NCI-H2227 treated with DMSO at 0.1 percent for 48 hours (cell line): ENCODE measurements at places on chromosomes 7 and 10.

- DNase-seq = no peak
Measured at GRCh38 chr10:126770809-126771208, 100.3 kb upstream of the C10orf90 start.

DNA sequence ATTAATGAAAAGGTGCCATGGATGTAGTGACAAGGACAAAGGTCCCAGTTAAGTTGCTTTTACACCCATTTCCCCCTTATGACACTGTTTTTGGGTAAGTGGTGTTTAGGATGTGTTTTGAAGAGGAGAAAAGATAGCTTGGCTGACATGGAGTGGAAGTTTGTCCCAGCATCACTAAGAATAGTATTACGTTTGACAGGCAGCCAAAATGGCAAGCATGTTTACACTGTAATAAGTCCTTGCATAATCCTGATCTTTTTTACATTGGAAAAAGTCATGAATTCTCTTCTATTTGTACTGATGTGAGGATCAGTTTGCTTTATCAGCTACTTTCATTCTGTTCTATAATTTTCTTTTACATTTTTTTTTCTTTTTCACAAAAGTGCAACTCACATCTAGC is 137.8 kb downstream of the CHRM2 start:
- DNase-seq = no peak

DNA sequence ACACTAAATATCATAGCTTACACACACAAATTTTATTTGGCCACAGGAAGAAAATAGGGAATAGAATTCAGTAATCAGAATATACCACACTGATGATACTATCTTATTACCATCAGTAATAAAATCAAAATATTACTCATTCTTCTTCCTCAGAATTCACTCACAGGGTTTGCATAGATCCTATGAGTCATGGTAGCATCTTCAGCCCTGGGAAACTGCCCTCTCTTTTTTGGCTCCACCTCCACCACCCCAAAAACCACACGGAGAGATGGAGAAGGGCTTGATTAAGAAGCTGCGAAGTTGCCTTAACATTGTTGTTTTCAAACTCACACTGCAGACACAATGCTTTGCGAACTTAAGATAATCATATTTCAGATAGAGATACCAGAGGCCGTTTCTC is 154.1 kb upstream of the AHR start:
- no peak for DNase-seq

GRCh38 chr7:36538126-36538525 is 148.5 kb downstream of the ANLN start:
- no peak for DNase-seq

DNA sequence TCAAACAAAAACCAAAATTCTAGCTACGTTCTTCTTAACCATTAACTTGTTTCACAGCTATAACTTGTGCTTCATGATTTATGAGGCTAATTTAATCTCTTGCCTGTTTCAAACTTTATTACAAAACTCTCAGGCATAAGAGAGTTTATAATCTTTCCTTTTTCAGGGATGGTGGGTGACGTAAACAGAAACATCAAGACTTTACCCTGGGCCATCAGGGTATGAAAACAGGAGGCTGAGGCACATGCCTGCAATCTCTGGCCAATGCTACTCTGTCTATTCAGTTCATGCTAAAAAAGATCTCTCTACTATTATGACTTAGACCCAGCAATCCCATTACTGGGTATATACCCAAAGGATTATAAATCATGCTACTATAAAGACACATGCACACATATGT is 55.9 kb upstream of the VWC2 start:
- no peak for DNase-seq

DNA sequence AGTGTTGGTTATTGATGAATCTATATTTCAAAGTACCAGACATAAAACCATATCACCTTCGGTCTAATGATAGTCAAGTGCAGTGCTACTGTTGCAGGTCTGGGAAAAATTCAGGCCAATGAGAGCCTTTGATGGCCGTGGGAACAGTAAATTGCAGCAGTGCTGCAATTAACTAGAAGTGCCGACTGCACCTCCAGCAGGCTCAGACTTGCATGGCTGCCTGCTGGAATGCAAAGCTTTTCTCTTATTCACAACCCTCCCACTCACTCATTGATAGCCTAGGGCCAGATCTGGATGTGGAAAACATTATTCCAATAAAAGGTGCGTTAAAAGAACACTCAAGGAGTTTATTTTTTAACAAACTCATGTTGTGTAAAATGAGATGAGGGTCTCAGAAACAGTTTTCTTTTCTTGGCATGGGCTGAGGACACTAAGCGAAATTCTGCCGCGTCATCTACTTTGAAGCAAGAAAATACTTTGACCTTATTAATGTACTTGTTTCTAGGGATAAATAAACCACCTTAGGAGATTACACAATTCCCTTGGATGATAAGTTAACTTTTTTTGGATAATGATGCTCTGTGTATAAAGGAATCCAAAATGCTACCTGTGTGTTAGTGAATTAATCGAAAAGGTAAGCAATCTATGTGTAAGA is 17.1 kb downstream of the PLXDC2 start:
- no peak for DNase-seq

DNA sequence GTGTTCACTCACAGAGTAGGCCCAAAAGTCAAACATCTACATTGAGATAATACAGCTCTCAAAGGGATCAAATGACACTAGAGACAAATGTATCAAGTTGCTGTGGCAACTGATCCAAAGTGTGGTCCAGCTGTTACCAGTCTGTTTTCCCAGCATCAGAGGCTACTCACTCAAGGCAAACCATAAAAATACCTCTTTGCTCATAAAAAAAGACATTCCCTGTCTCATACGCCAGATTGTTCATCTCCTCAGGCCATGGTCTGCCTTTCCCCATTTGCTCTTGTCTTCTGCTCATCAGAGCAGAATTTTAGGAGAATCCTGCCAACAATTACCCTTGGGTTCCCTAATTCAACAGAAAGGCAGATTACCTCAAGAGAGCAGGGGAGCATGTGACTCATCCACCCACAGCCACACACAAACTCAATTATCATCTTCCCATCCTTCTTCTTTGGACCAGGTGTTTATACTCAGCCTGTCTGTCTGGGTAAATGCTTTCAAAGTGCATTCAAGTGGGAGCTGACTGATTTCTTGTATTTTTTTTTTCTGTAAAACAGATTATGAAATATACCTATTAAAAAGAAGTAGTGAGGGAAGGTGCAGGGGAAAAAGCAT is 226.5 kb upstream of the HPS1 start:
- DNase-seq = no peak

- no peak for DNase-seq
Measured at GRCh38 chr10:83225781-83226180, 913.5 kb upstream of the GHITM start.

GRCh38 chr7:158827411-158828132 is 1.7 kb downstream of the ESYT2 start:
- DNase-seq = no peak

- DNase-seq = no peak
Measured at GRCh38 chr7:27100694-27101170, 1.8 kb downstream of the HOXA2 start.

GRCh38 chr7:2701832-2702593 is 14.0 kb downstream of the AMZ1 start:
- DNase-seq = no peak

GRCh38 chr7:129626896-129627295 is 15.4 kb downstream of the NRF1 start:
- no peak for DNase-seq

DNA sequence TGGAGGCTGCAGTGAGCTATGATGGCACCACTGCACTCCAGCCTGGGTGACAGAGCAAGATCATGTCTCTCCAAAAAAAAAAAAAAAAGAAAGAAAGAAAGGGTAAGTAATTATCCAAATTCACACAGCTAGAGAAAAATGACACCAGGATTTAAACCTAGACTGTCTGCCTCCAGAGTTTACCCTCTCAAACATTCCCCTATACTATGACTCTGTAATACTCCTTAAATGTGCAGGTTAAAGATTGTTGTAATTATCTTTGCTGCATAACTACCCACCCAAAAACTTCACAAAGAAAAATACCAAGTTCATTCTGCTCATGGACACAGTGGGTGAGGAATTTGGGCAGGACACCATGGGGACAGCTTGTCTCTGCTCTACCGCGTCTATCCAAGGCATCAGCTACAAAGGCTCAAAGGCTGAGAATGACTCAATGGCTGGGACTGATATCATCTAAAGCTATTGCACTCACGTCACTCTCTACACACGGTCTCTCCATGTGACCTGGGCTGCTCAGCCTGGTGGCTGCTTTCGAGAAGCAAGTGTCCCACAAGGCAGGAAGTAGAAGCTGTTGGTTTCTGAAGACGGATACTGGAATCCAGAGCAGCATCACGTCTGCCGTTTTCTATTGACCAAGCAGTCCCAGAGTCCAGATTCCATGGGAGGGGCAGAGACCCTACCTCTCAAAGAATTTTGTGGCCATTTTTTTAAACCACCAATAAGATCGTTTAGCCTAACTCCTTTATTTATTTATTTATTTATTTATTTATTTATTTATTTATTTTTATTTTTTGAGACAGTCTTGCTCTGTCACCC is 185.7 kb upstream of the AUTS2 start:
- no peak for DNase-seq

GRCh38 chr7:12074889-12075288 is 136.2 kb upstream of the TMEM106B start:
- no peak for DNase-seq

DNA sequence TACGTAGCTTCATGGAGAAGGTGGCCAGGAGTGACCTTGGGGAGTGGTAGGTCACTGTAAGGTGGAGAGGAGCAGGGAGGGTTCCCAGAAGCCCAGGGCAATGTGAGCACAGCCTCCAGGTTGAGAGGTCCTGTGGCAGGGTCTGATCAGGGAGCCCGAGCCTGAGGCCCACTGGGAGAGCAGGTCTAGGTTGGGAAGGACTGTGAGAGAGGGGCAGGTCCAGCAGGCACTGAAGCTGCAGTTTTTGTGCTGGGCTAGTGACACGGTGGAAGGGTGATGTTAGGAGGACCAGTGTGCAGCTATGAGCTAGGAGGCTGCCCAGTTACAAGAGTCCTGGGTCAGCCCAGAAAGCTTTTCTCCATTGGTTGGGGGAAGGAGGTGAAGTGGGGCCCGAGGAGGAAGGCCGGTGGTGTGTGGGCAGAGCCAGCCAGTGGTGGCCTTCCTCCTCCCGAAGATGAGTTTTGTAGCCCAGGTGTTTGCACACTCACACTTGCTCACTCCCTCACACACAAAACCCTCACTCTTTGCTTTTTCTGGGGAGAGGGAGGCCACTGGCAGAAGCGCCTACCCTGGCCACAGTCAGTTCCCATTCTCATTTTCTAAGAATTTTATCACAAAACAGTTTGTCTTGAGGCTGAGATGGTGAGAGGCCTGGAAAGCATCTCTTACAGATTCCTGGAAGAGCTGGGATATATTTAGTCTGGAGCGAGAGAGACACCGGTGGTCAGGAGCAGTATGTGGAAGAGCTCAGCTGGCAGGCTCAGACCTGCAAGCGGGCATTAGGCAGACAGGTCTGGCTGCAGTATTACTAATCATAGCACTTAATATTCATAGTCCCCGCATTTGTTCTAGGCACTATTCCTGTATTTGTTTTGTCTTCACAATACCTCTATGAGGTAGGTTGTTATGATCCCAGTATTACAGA is 57.1 kb downstream of the ZNF467 start:
- DNase-seq = no peak

GRCh38 chr7:27685209-27685608 is 22.5 kb upstream of the HIBADH start:
- DNase-seq = no peak

GRCh38 chr10:70549351-70549961 is 53.1 kb downstream of the PRF1 start:
- no peak for DNase-seq

- no peak for DNase-seq
Measured at GRCh38 chr7:155985518-155986250, 173.4 kb upstream of the SHH start.

DNA sequence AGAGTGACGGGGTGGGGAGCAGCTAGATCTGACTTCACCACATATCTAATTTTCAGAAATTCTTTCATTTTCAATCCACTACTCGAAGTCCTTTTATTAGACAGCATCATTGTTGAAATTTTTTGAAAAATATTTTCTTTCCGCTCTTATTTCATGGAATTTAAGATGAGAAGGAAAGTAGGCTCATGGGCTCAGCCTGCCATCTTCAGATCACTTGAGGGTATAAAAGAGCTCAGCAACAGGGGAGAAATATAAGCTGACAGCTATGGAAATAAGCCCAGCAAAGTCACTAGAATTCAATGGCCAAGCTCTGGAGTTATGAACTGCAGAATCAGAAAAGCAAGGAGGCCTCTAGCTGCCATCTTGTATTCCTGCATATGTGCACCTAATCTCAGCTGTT is 389.1 kb downstream of the XPNPEP1 start:
- DNase-seq = no peak

DNA sequence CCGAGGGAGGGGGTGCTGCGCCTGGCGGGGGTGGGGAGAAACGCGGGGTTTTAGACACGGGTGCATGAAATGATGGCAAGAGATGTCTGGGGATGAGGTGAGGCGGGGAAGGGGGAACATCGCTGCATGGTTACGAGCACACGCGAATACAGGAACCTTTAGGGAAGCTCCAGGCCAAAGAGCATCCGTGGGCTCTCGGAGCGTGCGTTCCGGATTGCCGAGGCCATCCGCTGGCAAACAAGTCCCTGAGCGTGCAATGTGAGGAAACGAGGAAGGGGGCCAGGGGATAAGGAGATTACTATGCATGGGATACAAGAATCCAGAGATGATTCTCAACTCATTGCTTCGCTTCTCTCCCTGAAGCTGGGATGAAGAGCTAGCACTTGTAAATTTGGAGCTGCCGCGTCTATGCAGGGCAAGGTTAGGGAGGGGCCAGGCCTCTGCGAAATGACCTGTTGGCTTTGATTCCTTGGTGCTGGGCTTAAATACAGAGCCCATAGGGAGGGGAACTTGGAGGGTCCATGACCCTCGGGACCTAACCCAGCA is 520 bp upstream of the WNT2 start:
- DNase-seq = no peak

DNA sequence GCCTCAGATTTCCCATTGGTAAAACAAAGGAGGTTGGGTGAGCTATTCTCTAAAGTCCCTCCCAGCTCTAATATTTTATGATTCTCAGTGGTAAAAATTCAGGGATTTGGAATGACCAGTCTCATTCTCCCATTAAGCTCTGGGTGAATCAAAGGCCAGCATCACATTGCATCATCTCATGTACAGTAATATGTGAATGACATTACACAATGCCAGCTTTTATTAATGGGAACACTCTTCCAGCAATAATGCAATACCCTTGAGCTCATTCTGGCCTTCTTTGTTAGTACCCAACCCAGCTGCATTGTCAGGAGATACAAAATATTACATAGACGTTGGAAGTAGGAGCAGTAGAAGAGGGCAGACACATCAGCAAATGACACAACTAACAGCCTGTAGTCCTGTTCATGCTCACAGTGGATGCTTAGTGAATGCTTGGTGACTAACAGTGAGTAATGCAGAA is 100.0 kb upstream of the EGR2 start:
- no peak for DNase-seq

- no peak for DNase-seq
Measured at GRCh38 chr10:58465629-58466028, 47.0 kb upstream of the BICC1 start.

- DNase-seq = no peak
Measured at GRCh38 chr10:132310701-132311337, 3.1 kb upstream of the STK32C start.
